NCI-H524 (cell line): ENCODE measurements at places on chromosomes 5 and 9.

DNA sequence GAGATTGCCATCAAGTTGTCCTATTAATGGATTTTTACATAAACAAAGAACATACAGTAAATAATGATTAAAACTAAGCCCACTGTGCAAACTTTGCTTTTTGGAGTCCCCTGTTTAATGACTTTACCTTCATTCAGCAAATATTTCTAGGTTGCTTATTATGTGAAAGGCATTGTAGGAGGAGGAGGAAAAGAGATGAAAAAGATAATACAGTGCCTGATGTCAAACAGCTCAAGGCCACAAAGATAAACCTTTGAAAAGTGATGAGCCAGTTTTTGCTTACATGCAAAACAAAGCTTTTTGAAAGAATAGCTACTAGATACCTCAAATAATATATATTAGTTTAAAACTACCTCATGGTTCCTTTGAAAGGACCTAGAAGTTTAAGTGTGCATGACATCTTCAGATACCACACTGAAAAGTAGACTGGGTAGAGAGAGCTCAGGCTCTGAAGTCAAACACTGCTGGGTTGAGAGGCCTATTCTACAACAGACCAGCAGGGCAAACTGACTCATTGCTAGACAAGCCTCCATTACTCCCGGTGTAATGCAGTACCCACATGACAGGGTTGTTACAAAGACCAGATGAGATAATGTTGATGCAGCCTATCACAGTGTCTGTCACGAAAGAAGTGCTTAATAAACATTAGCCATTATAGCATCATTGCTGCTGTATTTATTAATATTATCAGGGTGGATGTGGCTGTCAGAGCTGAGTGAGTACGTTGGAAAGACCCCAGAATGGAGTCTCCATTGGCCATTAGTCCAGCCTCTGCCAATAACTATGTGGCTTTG, 11.8 kb downstream of the DEPDC1B start:
- DNase-seq: peak; percentile 29

DNA sequence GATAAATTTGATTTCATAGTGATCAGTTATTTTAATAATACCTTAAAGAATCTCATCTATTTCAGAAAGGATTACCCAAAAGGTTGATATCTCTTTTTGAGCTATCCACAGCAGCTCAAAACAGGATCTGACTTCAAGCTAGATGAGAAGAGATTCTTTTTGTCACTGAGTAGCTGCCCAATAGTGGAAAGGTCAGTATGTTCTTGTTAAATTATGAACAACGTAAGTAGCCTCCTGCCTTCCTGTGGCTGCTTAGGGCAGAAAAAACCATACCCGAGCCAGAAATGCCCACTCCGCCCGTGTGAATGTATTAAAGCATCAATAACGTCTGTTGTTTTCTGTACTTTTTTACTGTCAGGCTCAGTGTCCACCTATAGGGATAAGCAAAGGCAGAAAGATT, 51.3 kb upstream of the PRUNE2 start:
- DNase-seq: no peak

- peak; percentile 81 for DNase-seq
These were observed 14.6 kb upstream of the TNIP1 start for GRCh38 chr5:151095341-151096000.

DNA sequence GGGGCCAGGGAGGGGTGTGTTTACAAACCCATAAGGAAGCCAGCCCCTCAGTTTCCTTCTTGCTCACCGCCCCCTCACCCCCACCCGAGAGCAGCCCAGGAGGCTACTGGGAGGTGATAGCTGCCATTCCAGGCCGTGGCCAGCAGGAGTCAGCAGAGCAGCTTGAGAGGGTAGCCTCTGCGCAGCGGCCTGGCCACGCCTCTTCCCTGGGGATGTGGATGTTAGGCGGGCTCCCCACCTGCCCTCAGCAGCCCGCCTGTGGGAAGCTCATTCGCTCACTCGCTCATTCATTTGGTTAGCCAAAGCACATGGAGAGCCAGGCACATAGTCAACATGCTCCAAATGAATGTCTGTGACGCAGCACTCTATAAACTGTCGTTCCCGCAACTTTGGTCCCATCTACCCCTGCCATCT, 6.1 kb upstream of the DPM2 start:
- DNase-seq: peak; percentile 71

DNA sequence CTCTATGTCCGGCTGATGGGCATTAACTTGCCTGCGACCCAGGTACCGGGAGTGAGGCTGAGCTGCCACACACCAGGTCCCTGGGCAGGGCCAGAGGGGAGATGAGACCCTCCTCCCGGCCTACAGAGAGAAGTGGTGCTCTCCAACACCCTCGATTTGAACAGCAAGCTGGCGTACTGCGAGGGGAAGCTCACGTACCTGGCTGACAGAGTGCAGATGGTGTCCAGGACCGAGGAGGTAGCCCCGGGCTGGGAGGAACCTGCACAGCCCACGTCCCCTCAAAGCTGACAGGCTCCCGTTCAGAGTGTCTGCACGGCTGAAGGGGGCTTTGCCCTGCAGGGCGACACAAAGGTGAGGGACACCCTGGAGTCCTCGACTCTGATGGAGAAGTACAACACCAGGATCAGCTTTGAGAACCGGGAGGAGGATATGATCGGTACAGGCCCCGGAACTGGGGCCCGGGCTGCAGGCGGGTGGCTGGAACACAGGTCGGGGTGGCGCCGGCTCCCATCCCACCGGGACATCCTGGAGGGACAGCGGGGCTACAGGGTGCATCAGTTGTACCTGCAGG, 1.0 kb upstream of the RABL6 start:
- no peak for DNase-seq

DNA sequence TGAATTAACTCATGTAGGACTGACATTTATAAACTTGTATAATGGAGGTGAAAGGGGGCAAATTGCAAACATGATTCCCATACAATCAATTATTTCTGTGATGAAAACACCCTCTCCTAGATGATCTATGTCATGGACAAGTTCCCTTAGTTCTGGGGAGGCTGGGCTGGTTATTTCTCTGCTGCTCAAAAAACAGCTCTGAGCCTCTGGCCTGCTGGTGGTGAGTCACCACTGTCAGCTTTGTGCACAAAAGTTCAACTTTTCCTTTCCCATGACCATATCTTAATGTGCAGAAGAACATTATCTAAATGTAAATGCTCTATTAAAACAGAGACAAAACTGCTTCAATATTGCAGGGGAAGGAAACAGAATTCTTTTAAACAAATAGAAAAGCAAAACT, 85.0 kb downstream of the HMHB1 start:
- no peak for DNase-seq

- DNase-seq: peak; percentile 22
These were observed 9.1 kb upstream of the MVB12B start for GRCh38 chr9:126317513-126317912.

GRCh38 chr5:67178085-67178484, 18.5 kb downstream of the CD180 start:
- no peak for DNase-seq

DNA sequence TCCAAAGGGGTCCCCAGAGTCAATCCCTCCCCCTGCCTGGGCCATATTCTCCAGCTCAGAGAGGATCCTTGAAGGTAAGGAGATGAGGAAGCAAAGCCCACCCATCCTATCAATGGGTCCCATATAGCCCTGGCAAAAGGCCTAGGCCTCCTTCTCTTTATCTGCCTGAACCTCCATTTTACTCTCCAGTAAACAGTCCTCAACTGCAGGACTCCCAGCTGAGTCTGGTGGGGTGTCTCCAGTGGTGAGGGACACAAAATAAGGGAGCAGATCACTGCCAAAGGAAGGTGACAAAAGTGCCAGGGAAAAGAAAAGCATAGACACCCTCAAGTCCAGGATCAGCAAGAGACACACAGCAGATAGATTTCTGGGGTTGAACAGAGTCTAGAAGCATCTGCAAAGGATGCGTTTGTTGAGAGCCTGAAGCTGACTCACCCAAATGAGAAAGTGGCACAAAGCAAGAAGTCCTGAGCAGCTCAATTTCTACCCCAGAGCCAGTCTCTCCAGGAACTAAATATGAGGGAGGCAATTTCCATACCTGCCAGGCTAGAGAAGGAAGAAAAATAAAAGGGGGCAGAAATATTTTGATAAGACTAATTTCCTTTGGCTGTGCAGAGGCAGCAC, 2.7 kb upstream of the EBF1 start:
- DNase-seq: no peak

DNA sequence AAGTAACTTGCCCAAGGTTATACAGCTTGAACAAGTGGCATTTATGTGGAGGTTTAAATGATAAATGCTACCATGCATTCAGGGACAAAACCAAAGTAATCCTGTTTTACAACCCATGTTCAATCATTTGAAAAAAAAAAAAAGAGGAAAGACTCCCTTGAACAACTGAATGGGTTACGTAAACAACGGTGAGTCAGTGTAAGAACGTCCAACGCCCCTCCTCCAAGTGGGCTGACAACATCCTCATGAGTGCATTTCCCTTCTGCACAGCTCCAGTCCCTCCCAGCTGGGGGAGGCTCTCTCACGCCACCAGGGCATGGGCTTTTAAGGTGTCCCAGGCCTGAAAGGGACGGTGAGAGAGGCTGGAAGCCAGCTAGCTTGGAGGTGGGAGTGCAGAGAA, 90.0 kb downstream of the PRRT1B start:
- no peak for DNase-seq

DNA sequence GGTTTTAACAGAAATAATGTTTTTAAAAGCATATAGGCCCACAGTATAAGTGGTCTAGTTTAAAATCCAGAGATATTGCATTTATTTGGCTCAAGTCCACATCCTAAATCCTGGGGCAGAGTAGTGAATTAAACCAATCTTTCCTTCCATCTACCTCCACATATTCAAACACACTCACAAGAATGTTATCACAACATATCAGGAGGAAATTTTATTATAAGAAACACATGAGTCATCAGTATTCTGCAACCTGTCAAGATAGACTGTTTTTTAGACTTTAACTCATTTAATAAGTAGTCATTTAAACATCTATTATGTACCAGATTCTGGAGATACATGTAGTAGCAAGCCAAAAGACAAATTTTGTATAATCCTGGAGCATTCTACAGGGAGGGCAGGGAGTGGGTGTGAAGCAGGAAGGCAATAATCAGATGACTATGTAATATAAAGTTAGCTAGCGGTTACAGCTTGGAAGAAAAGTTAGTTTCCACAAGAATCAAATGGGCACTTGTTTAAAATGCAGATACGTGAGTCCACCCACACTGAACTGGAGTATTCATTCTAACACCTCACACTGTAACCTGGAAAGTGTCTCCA, 187.3 kb upstream of the PIK3R1 start:
- no peak for DNase-seq

GRCh38 chr9:131100445-131100844, 4.1 kb downstream of the AIF1L start:
- DNase-seq: no peak

DNA sequence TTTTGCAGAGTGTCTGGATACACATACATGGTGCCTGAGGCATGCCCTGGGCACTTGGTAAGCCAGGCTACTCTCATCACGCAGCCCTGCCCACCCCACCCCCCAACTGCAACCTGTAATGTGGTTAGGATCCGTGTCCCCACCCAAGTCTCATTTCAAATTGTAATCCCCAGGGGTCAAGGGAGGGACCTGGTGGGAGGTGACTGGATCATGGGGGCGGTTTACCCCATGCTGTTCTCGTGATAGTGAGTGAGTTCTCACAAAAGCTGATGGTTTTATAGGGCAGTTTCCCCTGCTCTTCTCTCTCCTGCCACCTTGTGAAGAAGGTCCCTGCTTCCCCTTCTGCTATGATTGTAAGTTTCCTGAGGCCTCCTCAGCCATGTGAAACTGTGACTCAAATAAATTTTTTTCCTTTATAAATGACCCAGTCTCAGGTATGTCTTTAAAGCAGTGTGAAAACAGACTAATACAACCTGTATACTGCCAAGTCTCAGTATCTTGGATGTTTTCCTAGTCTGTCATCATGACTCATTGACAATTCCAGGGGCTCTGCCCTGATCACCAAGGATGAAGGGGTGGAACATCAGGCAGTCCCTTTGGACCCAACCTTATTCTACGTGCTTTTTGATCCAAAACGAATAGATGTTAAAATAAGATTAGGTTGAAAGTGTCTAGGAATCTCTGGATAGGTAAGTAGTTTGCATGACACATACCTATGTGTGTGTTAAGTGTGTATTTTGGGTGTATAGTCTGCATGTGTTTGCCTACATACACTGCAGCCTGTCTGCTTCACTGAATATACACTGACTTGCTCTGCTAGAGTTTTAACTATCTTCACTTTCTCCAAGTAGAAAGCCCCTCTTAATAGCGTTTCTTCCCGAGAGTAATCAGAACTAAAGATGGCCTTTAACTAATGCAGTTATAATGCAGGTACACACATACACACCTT, 293.8 kb downstream of the SLIT3 start:
- no peak for DNase-seq

- no peak for DNase-seq
These were observed 18.1 kb downstream of the GSN start for GRCh38 chr9:121285835-121286687.

DNA sequence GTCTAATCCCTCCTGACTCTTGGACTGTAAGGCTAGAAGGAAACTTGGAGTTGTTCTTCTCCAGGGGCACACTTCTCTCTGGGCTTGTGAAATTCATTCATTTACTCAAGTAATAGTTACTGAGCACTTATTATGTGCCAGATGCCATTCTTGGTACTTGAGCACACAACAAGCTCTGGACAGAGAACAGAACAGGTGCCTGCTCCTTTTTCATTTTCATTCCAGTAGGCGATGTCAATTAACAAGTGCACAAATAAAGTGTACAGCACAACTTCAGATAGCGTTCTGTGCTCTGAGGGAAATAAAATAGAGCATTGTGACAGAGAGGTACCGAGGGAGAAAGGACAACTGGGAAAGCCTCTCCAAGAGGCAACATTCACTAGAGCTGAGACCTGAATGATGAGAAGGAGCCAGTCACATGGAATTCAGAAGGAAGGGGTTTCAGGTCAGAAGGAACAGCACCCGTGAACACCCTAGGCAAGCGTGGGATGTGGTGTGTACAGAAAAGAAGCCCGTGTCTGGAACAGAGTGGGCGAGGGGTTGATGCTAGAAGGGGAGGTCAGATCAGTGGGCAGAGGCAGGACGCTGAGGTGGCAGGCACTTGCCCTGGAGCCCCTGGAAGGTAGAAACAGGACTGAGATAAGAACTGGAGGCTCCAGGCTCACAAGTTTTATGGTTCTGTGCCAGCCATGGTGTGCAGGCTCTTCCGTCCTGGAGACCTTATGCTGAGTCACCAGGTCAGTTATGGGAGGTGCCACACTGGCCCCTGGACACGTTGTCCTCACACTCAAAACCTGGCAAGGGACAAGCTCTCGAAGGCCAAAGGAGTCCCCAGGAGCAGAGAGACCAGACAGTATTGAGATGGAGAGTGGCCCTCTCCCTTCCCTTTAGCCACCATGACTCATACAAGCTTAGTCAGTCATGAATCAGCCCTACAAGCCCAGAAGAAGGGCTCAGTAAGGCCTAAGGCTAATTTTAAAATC, 7.2 kb upstream of the ABLIM3 start:
- peak; percentile 56 for DNase-seq

- DNase-seq: no peak
These were observed 195.8 kb upstream of the KLF9 start for GRCh38 chr9:70610287-70610644.

DNA sequence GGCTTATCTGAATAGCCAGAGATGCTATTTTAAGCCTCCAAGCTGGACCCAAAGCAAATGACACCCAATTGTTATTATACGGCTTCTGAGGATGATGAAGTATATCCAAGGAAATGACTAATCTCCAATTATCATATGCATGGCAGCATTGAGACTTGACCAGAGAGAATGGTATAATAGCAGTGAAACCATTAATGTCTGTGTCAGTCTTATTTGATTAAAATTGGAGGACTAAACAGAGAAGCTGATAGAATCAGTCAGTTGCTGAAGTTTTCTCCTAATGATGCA, 200.5 kb downstream of the EFNA5 start:
- no peak for DNase-seq

GRCh38 chr9:126307322-126308061, 19.1 kb upstream of the MVB12B start:
- DNase-seq: peak; percentile 65

- DNase-seq: no peak
These were observed 158.8 kb downstream of the TMEM161B start for GRCh38 chr5:88109818-88110217.
